ENCODE measurements at places on chromosomes 5 and 9.

GRCh38 chr5:132093271-132093670, 19.7 kb downstream of the CSF2 start:
- no peak for DNase-seq
- H3K36me3 ChIP-seq = no peaks in the 10 kb centered on the region
- no peaks in the 10 kb centered on the region for H3K27me3 ChIP-seq
- H3K27ac ChIP-seq = no peak overlapping the region
- no peak overlapping the region for H3K4me3 ChIP-seq
- H3K4me1 ChIP-seq = peaks cover 11% of the 10 kb centered on the region

DNA sequence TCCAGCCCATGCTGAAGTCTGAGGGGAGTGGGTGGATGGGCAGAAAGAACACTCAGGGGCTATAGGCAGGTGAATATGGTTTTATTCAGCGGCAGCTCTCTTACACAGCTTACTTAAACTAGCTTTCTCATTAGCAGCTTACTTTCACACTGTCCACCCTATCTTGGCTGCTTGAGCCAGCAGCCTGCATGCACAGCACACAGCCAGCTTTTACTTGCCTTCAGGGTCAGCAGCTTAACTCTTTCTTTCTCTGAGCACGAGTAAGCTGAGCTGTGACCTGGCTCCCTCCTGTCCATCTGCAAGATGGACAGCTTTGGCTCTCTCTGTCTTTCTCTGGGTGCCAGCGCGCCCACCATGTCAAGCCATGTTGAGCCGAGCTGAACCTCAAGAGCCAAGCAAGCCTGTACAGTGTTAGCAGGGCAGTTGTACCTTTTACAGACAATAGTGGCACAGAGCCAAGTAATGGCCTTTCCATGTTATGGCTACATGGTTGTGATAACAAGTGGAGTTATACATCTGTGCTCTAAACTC, 1054.9 kb downstream of the PTPRD start:
- no peak overlapping the region for H3K27ac ChIP-seq
- DNase-seq = no peak
- no peaks in the 10 kb centered on the region for H3K27me3 ChIP-seq
- no peaks in the 10 kb centered on the region for H3K4me1 ChIP-seq

- no peaks in the 10 kb centered on the region for H3K27me3 ChIP-seq
- no peak overlapping the region for H3K27ac ChIP-seq
- H3K36me3 ChIP-seq = peaks cover 97% of the 10 kb centered on the region
- DNase-seq = no peak
These were observed 51.3 kb downstream of the SLC12A7 start for GRCh38 chr5:1060535-1060981.

GRCh38 chr9:79623799-79624721, 52.3 kb downstream of the TLE4 start:
- peak overlapping the region; percentile 80 for H3K27ac ChIP-seq
- H3K36me3 ChIP-seq = peaks cover 6% of the 10 kb centered on the region
- peaks cover 33% of the 10 kb centered on the region for H3K4me1 ChIP-seq
- peak overlapping the region; percentile 32 for H3K4me3 ChIP-seq
- H3K27me3 ChIP-seq = no peaks in the 10 kb centered on the region

- no peak overlapping the region for H3K4me3 ChIP-seq
- no peak for DNase-seq
- H3K27ac ChIP-seq = no peak overlapping the region
- H3K36me3 ChIP-seq = no peaks in the 10 kb centered on the region
These were observed 112.5 kb upstream of the LARP1 start for GRCh38 chr5:154642499-154643245.

DNA sequence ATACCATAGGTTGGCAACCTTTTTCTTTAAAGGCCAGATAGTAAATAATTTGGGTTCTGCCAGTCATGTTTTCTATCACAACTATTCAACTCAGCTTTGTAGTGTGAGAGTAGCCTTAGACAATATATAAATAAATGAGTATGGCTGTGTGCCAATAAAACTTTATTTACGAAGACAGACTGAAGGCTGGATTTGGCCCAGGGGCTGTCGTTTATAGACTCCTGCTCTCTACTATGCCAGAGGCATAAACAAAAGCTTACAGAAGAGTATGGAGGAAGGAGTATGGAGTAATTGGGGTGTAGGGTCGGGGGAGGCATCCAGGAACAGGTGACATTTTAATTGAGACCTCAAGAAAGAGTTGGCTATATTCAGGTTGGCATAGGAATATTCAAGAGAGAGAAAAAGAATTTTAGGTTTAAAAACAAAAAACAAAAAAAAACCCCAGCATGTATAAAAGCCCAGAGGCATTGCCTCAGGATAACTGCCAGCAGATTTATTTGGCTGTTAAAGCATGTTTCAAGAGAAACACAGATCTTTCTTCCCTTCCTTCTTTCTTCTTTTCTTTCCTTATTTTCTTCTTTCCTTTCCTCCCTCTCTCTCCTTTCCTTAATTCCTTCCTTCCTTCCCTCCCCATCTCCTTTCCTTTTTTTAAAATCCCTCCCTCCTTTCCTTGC, 39.9 kb downstream of the SLIT3 start:
- H3K27ac ChIP-seq = no peak overlapping the region
- H3K4me1 ChIP-seq = no peaks in the 10 kb centered on the region
- no peaks in the 10 kb centered on the region for H3K36me3 ChIP-seq
- H3K4me3 ChIP-seq = no peak overlapping the region

DNA sequence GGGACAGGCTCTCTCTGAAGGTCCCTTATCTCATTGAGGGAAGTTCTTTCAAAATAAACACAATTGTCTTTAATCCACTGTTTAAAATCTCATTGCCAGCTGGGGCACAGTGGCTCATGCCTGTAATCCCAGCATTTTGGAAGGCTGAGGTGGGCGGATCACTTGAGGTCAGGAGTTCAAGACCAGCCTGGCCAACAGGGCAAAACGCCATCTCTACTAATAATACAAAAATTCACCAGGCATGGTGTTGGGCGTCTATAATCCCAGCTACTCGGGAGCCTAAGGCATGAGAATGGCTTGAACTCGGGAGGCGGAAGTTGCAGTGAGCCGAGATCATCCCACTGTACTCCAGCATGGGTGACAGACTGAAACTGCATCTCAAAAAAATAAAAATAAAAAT, 8.3 kb upstream of the NDFIP1 start:
- peaks cover 4% of the 10 kb centered on the region for H3K4me1 ChIP-seq
- no peak for DNase-seq
- H3K27me3 ChIP-seq = no peaks in the 10 kb centered on the region

DNA sequence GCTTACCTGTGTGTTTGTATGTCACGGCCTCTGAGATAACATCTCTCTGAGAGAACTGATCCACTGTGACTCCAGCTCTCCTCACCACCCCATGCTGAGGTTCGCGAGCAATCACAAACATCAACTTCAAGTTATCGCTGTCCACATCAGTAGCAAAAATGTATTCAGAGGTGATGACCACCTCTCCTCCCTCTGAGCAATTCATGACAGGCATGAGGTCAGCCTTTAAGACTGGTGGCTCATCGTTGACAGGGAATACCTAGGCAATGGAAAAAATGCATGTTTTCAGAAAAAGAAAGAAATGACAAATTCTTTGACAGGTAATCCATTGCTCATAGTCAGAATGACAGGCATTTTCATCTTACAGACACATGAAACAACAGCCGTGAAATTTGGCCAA, 90.3 kb upstream of the CER1 start:
- no peaks in the 10 kb centered on the region for H3K4me1 ChIP-seq
- DNase-seq = no peak
- peaks cover 11% of the 10 kb centered on the region for H3K27me3 ChIP-seq
- no peak overlapping the region for H3K4me3 ChIP-seq
- no peaks in the 10 kb centered on the region for H3K36me3 ChIP-seq

DNA sequence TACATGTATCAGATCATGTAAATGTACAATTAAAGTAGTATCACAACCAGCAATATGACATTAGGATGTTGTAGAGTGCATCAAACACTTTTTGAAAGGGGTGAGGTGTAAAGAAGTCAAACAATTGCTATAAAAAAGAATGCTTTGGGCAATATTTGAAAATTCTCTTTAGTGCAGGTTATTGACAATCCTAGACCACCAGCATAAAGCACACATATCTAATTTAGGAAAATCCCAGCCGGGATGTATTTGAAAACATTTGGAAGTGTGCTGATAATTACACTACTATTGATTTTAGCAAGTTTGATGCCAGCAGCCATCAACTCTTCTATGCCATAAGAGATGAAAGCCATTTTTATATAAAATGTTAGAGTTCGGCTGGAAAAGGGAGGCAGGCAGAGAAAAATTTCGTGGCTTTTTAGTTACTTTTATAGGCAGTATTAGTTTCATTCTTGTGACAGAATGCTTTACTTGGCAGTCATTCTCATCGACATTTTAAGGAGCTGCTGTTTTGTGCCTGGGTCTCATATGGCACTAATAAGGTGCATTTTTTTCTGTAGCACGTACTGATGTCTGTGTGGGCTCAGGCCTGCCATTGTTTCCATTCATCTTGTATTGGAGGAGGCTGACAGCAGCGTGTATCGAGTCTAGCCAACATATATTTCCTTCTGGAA, 285.7 kb downstream of the AOPEP start:
- no peaks in the 10 kb centered on the region for H3K4me1 ChIP-seq
- no peaks in the 10 kb centered on the region for H3K27me3 ChIP-seq
- no peak for DNase-seq
- H3K27ac ChIP-seq = no peak overlapping the region
- H3K36me3 ChIP-seq = no peaks in the 10 kb centered on the region

- no peak overlapping the region for H3K27ac ChIP-seq
- no peaks in the 10 kb centered on the region for H3K27me3 ChIP-seq
These were observed 41.4 kb downstream of the SYK start for GRCh38 chr9:90842996-90843395.

GRCh38 chr9:127090341-127090985, 32.0 kb downstream of the ANGPTL2 start:
- no peak overlapping the region for H3K27ac ChIP-seq
- H3K4me1 ChIP-seq = no peaks in the 10 kb centered on the region
- no peak overlapping the region for H3K4me3 ChIP-seq
- no peaks in the 10 kb centered on the region for H3K27me3 ChIP-seq
- DNase-seq = no peak
- peaks cover 28% of the 10 kb centered on the region for H3K36me3 ChIP-seq

GRCh38 chr9:100639854-100640253, 62.0 kb downstream of the CAVIN4 start:
- no peak for DNase-seq
- no peak overlapping the region for H3K4me3 ChIP-seq
- no peaks in the 10 kb centered on the region for H3K27me3 ChIP-seq
- H3K4me1 ChIP-seq = no peaks in the 10 kb centered on the region

DNA sequence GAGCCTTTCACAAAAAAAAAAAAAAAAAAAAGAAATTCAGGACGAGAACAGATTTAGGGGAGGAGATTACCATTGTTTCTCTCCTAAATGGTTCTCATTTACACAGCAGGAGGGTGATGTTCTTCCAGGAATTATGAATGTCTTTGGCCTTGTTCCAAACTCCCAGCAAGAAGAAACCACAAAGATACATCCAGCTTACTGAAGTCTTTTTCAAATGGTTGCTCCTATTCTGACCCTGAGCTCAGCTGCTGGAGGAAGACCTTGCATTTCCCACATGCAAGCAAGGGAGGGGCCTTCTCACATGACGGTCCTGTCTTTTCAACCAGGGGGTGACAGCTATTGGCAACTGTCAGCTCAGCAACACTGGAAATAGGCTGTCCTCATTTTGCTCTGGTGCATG, 203.0 kb upstream of the VLDLR start:
- no peaks in the 10 kb centered on the region for H3K27me3 ChIP-seq
- H3K27ac ChIP-seq = no peak overlapping the region
- no peak for DNase-seq
- no peaks in the 10 kb centered on the region for H3K4me1 ChIP-seq
- H3K4me3 ChIP-seq = no peak overlapping the region

GRCh38 chr9:131609099-131609830, 63.9 kb downstream of the PRRT1B start:
- H3K27ac ChIP-seq = no peak overlapping the region
- no peak overlapping the region for H3K4me3 ChIP-seq
- H3K4me1 ChIP-seq = peaks cover 14% of the 10 kb centered on the region
- H3K27me3 ChIP-seq = no peaks in the 10 kb centered on the region
- DNase-seq = no peak

DNA sequence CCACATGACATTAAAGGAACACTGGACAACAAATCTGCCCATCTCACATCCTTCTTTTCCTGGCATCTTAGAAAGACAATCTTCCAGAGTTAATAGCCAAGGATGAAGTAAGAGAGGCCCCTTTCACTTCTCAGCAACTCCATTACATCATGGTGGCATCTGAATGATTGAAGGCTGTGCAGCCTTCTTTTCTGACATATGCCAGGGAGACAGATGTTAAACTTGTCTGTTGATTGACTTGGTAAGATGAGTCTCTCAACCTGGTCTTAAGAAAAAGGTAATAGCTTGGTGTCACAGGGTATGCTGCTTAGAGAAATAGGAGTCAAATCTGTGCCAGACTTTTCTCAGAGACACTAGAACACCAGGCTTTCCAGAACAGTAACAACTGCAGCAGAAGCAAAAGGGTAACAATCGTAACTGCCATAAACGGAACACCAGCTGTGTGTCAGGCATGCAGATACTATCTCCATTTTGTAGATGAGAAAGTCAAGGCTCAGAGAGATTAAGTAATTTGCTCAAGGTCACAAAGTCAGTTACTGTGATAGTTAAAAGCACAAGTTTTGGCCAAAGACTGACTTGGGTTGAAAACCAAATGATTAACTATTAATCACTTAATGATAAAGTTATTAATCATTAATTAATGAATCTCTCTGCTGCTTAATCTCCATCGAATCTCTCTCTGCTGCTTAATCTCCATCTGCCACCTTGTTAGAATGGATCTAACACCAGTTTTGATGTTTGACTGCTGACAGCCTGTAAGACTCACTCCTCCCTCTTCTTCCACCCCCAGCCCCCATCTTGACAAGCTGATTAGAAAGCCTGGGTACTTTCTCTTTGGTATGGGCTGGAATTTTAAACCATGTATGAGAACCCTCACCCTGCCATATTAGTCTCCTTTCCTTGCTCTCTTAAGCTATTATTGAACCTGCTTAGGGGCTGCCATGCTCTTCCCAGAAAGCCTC, 353.5 kb downstream of the ENC1 start:
- no peaks in the 10 kb centered on the region for H3K27me3 ChIP-seq
- H3K36me3 ChIP-seq = no peaks in the 10 kb centered on the region
- DNase-seq = no peak
- H3K4me3 ChIP-seq = no peak overlapping the region

DNA sequence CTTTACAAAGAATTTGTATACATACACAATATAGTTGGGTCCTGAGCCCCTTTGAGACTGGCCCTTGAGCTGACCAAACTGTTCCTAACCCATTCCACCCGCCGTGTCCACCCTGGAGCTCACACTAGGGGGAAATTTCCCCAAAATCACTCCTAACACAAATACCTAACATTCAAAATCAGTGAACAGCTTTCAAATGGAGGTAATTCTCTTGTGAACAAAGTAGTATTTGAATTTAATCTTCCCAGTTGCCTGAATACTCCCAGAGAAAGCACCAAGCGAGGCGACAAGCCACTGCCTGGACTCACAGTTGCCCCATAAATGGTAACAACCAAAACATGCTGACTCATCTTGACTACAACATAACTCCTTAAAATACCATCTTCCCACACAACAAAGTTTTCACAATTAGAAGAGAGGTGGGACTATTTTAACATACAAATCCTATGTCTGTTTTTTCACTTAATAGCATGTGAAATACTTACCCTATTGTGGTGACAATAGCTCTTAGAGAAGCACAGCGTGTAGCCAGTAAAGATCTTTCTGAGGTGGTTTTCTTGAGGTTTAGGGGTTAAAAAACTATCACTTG, 31.7 kb upstream of the SCAMP1 start:
- no peak overlapping the region for H3K4me3 ChIP-seq
- peaks cover 4% of the 10 kb centered on the region for H3K27me3 ChIP-seq

Measured in spleen (tissue), 13 donors.